Activated CD4-positive, alpha-beta T cell treated with anti-CD3 and anti-CD28 coated beads for 48 hours (primary cell): ENCODE measurements at places on chromosomes 12 and 14.

- no peak for DNase-seq
These were observed 69.8 kb downstream of the GAS2L3 start for GRCh38 chr12:100643246-100643645.

GRCh38 chr14:60977847-60978246 lies 3.0 kb downstream of the TRMT5 start:
- DNase-seq: no peak

GRCh38 chr12:62963486-62964041 lies 28.6 kb upstream of the PPM1H start:
- DNase-seq: no peak

DNA sequence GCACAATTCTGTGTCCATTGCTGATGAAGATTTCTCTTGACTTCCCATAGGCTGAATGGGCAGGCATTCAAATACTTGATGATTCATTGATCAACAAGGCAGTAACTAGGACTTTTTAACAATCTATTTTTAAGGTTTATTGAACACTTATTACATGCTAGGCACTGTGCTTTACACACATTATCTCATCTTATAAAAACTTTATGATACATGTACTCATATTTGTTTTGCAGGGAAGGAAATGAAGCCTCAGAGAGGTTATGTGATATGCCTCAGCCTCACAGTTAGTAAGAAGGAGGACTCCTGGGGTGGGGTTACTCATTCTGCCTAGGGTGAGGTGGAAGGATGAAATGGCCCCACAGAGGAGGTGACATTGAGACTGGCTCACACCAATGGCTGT lies 12.9 kb upstream of the EMP1 start:
- DNase-seq: peak; percentile 22

GRCh38 chr12:45049912-45050750 lies 768 bp downstream of the DBX2 start:
- DNase-seq: no peak

- no peak for DNase-seq
These were observed 250.9 kb upstream of the SYT10 start for GRCh38 chr12:33690562-33690961.

- DNase-seq: no peak
These were observed 11.3 kb downstream of the ASB8 start for GRCh38 chr12:48145981-48146380.

- DNase-seq: no peak
These were observed 160.3 kb downstream of the ALX1 start for GRCh38 chr12:85440271-85440670.

DNA sequence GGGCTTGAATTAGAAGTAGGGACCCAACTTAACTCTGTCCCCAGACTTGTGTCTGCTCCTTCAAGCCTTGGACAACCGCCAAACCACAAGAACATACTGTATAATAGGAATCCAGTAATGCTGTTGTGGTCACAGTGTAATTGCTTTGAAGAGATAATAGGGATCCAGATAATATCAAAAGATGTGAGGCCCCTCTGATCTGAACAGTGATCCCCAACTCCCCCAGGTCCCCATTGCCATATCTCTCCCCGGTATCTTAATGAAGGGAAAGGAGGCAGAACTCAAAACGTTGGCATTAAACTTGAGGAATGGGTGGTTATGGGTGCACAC lies 8.5 kb upstream of the PLEKHH1 start:
- DNase-seq: no peak

DNA sequence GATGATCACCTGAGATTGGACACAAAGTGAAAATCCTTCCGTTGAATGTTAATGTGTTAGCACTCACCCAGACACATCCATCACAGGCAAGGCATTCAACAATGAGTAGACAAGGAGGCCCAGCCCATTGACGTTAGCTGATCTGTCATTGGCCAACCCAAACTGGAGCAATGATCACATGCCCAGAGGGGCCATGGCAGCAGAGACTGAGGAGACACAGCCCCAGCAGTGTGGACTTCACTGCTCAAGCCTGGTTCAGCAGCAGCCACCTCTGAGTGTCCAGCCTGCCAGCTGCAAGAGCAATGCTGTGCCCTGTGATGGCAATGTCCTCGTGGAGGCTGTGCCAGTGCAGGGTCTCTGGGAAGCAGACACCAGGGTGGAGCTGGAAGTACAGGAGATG lies 622.2 kb downstream of the AACS start:
- no peak for DNase-seq

- no peak for DNase-seq
These were observed 19.3 kb downstream of the CTSG start for GRCh38 chr14:24556756-24557155.

DNA sequence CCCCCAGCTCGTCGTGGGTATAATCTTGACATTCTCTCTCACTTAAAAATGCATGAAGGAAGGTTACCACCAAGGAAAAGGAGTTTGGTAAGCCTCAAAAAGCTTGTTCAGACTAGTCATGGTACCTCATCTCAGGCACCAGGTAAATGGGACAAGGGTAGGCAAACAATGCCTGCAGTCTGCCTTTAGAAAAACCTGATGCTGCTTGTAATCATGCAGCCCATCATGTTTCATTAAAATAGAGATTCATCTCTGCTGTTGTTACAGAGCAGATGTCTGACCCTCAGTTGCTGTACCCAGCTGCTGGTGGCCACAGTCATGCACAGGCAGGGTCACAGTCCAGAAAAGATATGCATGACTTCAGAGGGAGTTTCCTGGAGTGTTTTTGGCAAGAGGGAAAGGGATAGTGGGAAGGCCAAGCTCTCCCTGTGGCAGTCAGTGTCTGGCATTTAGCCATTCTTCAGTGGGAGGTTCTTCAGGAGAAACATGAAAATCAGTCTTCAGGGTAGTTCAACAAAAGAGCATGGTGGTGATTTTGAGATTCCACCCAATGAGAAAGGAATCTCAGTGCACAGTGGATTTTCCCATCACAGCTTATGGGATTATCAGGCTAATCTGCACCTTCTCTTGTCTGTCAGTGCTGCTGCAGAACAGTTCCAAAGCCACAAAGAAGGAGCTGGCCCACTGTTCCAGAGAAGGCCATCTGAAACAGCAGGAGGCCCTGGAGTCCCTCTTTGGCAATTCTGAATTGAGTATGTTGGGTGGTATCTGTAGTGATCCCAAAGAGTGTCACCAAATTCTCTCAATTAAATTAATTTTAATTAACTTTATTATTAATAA lies 202.7 kb upstream of the FRMD6 start:
- DNase-seq: no peak

- DNase-seq: peak; percentile 67
These were observed 26.4 kb upstream of the ZFP36L1 start for GRCh38 chr14:68819260-68819691.

DNA sequence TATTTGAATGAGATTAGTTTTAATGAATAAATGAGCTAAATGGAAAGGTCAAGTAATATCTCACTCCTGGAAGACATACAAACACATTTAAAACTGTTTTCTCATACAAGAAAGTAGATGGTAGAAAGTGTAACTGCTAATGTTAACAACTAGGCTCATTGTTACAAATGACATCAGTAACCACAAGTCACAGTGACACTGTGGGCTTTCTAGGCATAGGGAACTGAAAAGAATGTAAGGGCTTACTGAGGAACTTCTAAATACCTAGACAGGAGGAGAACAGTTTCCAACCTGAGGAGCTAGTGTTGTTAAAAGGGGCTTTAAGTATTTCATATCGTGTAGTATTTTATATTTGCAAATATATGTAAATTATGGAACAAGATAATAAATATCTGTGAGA lies 17.5 kb upstream of the ERGIC2 start:
- DNase-seq: no peak

GRCh38 chr14:100083706-100084105 lies 18.5 kb downstream of the EVL start:
- DNase-seq: no peak

- no peak for DNase-seq
These were observed 8.7 kb upstream of the ZNF740 start for GRCh38 chr12:53171725-53172329.

DNA sequence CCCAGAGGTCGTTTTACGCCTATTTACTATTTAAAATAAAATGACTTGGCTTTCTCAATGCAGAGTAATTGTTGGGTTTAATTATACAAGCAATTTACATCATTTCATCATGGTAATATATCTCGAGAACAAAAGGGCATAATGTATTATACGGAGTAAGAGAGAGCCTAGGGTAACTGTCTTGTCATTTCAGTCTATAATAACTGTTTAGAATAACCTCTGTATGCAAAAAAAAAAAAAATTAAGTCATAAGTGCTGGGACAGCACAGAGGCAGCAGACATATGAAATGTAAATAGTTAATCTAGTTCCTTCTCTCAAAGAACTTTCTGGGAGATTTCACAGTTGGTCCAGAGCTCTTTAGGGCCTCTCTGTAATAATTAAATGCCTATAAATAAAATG lies 284.9 kb downstream of the TMTC2 start:
- no peak for DNase-seq

GRCh38 chr12:52551216-52551865 lies 1.6 kb downstream of the KRT71 start:
- no peak for DNase-seq

DNA sequence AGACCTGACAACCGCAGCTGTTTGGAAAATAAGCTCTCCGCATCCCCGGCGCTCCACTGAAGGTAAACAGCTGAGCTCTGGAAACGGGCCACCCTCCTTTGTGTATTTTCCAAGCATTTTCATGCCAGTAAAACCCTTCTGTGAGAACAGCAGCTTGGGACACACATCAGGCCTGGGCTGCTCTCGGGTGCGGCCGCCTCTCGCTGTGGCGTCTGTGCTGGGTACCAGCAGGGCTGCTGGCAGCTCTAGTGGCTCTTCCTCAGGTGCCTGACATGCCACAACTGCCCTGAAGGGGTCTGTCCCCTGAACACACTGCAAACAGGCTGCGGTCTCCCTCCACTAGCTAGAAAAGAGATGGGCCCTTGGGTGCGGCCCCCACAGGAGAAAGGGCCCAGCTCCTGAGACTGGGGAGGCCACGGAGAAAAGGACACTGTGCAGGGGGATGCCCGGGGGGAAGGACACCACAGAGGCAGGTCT lies 96.3 kb downstream of the ITPK1 start:
- DNase-seq: no peak

DNA sequence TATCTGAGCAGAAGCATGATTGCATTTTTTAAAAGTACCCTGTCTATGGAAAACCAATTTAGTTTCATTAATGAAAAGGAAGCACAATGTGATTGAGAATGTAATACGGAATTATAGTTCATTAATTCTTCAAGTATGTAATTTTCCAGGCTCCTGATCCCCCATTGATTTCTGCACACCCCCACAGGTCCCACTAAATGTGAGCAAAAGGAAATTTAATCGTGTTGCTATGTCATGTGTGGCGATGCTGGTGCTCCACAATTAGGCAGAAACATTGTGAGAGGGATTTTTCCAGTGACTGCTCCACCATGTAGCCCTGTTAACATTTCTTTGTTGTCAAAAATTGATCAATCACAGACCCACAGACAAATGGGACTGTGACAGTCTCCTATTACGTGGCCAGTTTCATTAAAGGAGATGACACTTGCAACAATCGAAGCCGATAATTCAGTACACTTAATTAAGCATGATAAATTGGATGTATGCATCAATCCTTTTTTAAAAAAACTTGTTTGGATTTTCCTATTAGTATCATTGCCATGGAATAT lies 306.0 kb downstream of the NELL2 start:
- no peak for DNase-seq

GRCh38 chr14:81868172-81868571 lies 334.5 kb upstream of the SEL1L start:
- DNase-seq: no peak

- DNase-seq: no peak
These were observed 260.6 kb upstream of the GARIN6 start for GRCh38 chr12:99386907-99387306.

- no peak for DNase-seq
These were observed 27.7 kb downstream of the RASSF8 start for GRCh38 chr12:25986180-25986579.

DNA sequence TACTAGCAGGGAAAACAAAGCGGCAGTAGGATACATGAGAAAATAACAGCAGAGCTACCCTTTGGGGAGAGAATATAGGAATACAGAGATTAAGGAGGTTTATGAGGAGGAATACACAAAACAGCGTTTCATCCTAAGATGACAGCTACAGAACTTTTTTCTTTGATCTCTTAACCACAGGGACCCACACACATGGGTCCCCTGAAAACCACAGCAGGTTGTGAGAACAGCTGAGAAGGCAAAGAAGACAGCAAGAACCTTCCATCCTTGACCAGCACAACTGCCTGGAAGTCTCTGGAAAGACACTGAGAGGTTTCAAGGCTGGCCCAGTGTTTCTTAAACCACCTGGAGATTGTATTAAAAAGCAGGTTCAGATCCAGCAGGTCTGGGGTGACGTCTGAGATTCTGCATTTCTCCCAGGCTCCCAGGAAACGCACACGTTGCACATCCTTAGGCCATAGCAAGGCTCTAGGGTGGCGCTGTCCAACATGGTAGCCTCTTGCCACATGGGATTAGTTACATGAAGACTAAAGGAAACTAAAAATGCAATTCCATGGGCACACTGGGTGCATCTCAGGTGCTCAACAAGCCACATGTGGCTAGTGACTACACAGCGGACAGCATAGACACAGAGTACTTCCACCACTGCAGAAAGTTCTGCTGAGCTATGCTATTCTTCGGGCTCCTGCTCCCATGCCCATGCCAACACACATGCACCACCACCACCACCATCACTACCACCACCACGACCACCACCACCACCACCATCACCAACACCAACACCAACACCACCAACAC lies 92.3 kb downstream of the FOXN3 start:
- DNase-seq: no peak

DNA sequence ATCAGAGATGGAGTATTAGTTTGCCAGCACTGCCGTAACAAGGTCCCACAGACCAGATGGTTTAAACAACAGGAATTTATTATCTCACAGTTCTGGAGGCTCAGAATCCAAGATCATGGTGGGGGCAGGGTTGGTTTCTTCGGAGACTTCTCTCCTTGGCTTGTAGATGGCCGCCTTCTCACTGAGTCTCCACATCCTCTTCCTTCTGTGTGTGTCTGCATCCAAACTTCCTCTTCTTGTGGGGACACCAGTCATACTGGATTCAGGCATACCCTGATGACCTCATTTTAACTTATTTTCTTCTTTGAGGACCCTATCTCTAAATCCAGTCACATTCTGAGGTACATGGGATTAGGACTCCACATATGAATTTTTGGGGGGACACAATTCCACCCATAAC lies 455.5 kb downstream of the RGS6 start:
- no peak for DNase-seq

- no peak for DNase-seq
These were observed 331.6 kb downstream of the PCNX1 start for GRCh38 chr14:71238835-71239234.

DNA sequence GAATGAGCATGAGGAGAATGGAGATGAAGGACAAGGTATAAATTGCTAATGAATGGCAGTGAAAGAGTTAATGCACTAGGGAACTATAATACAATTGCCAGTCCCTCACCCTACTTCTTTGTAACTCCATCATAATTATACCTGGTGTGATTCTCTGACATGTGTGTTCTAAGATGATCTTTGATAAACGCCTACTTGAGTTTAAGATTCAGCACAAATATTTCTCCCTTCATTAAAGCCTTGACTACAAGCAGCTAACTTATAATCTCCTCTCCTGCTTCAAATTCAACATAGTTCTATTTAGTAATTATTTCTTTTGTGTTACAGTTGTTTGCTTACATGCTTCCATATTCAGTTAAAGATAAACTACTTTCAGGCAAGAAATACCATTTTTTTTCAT lies 9.7 kb upstream of the CLEC2A start:
- no peak for DNase-seq
